Immature natural killer cell (primary cell): ENCODE measurements at places on chromosomes 7 and 10.

GRCh38 chr10:100808876-100809275, 63.5 kb downstream of the PAX2 start:
- no peak for DNase-seq

DNA sequence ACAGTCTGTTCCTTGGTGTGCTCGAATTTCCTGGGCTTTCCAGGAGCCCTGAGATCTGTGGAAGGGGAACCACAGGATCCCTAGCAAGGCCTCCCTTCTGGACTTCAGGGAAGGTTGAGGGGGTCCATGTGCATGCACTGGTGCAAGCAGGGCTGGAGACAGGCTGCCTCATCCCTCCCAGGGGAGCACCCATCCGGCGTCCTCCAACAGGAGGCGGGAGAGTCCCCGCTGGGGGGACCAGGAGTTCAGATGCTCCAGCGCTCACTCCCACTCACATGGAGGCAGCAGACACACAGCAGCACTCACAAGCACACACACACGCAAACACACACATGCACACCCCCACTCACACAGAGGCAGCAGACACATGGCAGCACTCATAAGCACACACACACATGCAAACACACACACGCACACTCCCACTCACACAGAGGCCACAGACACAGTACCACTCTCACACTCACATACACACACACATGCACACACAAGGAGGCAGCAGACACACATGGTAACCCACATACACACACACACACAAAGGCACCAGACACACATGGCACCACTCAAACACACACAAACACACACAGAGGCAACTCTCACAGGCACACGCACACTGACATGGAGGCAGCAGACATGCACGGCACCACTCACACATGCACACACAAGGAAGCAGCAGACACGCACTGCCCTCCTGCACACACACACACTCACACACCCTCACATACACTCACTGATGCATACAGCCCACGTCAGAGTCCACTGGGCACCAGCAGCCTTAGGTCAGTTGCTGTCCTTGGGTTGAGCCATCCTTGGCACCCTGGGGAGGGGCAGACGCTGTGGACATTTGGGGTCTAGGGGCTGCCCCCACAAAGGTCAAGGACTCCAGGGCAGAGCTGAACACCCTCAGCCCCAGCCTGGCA, 247.0 kb upstream of the PPP2R2D start:
- no peak for DNase-seq

DNA sequence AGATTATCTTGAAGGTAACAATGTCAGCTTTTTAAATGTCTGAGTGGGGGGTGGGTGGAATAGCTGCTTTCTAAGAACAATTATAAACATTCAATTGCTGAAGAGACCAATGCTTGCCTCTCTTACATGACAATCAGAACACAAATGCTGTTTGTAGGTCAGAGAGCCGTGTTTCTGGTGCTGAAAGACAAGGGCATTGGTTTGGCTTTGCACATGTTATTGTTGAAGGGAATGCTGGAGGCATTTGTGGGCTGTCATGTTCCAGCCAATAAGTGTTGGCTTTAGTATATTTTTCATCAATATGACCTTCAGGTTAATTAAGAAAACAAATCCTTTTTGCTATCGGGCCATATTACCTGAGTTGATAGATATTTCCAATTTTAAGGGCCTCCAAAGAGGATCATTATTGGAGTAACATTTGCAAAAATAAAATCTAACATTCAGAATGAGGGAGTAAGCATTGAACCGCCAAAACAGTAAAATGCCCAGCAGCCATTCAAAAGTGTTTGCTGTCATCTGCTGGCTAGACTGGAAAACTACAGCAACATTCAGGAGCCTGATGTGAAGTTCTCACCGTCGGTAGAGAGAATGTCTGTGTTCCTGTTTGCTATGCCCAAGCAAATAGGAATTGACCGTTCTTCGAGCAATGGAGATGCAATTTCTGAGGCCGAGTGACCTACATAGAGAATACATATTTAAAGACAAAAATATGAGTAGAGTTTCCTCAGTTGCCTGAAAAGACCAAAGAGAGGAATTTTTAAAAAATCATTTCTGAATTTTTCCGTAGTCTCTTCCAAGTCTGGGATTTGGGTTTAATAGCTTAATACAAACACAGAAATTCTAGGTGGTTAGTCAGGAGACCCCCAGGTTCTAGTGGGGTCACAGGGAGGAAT, 118.9 kb downstream of the APBB1IP start:
- peak; percentile 28 for DNase-seq

GRCh38 chr7:36788825-36789470, 64.7 kb upstream of the AOAH start:
- DNase-seq, result no peak

- DNase-seq, result no peak
These were observed 55.0 kb downstream of the PIK3AP1 start for GRCh38 chr10:96665306-96665705.

- no peak for DNase-seq
These were observed 92.3 kb downstream of the NKX6-2 start for GRCh38 chr10:132693676-132694075.

DNA sequence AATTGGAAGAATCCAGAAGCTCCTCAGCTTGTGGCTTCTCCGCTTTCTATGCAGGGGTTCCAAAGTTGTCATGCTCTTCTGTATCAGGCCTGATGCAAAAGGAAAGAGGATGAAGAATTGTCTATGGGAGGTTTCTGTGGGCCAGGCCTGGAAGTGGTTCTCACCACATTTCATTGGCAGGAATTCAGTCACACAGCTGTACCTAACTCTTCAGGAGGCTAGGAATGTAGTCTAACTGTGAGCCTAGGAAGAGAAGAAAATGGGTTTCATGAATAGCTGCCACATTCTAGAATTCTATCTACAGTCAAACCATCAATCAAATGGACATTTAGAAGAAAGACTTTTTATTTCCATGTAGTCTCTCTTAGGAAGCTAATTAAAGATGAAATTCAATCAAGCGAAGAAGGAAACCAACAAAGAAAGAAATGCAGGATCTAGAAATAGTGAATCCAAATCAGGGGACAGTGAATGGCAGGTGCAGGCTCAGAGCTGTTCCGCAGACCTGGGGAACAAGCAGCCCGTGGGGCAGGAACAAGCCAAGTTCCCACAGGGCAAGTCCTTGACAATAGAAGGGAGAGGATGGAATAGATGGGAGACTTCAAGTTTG, 25.4 kb upstream of the USP6NL start:
- DNase-seq, result no peak

DNA sequence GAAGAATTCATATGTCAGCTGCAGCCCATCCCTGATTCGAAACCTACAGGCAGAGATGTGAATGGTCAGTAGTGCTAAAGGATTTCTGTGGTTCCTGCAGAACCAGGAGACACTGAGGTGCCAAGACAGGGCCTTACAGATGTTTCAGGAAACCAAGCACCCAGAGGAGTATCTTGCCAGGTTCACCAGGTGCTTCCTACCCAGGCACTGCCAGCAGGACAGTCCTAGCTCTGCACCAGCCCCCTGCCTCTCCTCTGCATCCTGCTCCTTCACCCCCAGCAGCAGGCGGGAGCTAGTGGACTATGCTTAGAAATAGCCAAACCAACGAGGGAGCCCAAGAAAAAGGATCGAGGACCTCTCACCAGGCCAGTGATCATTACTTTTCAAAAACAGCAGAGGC, 4.2 kb upstream of the IKZF1 start:
- DNase-seq, result no peak
